ENCODE measurements at places on chromosomes 16 and 17.
A peak's percentile ranks its signal among the peaks of the same experiment; 100 is the strongest.

GRCh38 chr16:88197481-88198456 lies 185.0 kb upstream of the ZNF469 start:
- DNase-seq: no peak

- DNase-seq: no peak
These were observed 13.1 kb upstream of the MRPS23 start for GRCh38 chr17:57862694-57863667.

- DNase-seq: no peak
These were observed 23.0 kb downstream of the SLC35G3 start for GRCh38 chr17:35170968-35171771.

- no peak for DNase-seq
These were observed 82.3 kb downstream of the CMIP start for GRCh38 chr16:81526935-81527334.

- DNase-seq: no peak
These were observed 922.8 kb upstream of the EEF2KMT start for GRCh38 chr16:6020162-6020985.

GRCh38 chr17:79008666-79009387 lies 737 bp downstream of the CANT1 start:
- no peak for DNase-seq

- DNase-seq: peak; percentile 68
These were observed 939 bp upstream of the WDR90 start for GRCh38 chr16:648071-648780.

GRCh38 chr17:7549401-7550055 lies 670 bp downstream of the TNFSF12 start:
- no peak for DNase-seq

DNA sequence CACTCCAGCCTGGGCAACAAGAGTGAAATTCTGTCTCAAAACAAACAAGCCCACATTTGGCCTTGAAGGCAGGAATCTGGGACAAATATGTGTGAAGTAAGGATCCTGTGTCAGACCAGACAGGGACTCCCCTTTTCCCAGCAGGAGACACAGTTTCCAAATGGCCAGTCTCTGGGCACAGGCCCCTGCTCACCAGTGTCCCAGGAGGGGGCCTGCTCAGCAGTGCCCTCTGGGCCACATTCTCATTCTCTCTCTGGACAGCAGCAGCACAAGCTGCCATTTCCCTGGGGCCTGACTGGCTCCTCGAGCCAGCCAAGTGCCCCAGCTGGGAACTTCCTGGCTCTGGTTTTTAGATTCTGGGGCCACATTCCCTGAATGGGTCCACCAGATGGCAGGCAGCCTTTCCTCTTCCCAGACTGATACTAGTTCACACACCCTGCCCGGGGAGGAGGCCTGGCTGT lies 11.7 kb upstream of the MNT start:
- DNase-seq: no peak

- DNase-seq: no peak
These were observed 92.1 kb downstream of the WDR59 start for GRCh38 chr16:74892574-74893461.

DNA sequence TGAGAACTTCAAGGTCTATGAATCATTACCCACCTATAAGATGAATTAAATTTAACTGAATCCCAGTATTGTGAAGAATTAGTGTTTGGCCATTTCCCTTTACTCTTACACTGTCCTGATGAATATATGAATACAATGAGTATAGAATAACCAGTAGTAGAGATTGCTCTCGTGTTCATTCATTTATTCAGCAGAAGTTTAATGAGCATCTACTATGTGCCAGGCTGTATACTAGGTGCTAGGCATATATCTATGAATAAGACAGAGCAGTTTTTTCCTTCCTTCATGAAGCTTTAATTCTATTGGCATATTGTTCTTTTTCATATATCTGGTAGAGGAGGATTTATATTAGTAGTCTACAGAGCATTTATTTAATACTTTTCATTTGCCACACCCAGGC lies 6.0 kb downstream of the GOSR1 start:
- no peak for DNase-seq

GRCh38 chr17:49031965-49032928 lies 35.1 kb downstream of the IGF2BP1 start:
- peak; percentile 82 for DNase-seq

DNA sequence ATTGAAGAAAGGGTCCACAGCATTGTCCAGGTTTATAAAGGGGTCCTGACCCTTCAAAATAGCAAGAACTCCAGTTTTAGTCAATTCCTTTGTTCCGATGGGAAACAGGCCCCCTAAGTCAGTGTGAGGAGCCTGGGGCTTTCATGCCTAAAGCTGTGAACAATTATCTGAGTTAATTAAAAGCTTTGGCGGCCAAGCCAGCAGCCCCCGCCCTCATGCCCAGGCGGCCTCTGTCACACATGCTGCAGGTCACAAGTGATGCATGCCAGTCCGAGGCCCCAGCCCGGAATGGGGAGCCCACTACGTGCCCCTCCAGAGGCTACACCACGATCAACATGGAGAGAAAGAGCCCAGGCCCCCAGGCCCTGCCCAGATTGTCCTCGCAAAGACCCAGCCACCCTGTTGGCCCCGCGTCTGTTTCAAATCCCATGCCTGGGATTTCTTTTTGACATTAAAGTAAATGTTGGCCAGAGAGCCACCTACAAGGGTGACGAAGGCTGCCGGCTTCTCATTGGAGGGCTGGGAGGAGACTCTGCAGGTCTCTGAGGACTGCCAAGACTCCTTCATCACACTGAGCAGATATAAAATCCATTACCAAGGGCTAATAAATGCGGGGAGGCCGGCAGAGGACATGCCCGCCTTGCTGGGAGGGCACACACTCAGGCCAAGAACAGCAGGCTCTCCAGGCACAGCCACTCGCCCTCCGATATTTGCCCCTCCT lies 14.5 kb upstream of the PITPNM3 start:
- no peak for DNase-seq

GRCh38 chr17:41836550-41837196 lies 641 bp upstream of the NT5C3B start:
- DNase-seq: no peak

DNA sequence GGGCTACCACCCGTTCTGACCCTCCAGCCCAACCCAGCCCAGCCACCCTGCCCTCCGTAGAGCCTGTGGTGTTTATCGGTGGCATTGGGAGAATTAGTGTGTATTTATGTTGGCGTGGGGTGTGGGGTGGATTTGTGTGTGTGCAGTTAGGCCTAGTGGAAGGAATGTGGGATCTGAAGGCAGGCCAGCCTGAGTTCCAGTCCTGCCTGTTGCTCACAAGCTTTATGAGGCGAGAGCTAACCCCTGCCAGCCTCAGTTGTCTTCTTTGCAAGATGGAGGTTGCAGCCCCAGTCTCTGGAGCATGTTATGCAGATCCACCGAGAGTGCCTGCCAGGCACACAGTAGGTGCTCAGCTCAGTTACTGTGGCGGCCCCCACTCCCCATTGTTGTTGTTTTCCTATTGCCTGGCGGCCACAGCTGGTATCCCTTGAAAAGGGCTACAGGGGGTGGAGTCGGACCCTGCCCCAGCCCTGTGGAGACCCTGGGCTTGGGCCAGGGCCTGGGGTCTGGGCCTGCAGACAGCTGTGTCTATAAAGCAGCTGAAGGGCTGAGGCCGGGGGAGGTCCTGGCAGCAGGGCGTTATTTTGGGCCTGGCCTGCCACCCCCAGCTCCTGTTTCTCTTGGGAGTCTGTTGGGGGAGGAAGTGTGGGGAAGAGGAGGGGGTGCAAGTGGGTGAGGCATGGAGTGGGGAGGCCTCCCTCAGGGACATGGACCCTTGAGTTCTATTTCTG lies 5.1 kb downstream of the ERBB2 start:
- no peak for DNase-seq

DNA sequence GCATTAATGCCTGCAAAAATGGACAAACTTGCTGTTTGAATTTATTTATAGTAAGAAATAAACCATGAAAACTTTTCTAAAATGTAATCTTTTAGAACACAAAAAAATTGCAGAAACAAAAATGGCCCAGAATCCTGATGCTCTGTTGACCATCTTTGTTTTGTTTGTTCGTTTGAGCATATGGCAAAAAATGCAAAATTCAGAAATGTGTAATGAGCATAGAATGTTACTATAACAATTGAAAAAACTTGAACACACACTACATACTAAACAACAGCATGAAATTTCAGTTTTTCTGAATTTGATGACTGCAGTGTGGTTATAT lies 1.1 kb upstream of the KPNA2 start:
- no peak for DNase-seq

- no peak for DNase-seq
These were observed 137.1 kb downstream of the C16orf95 start for GRCh38 chr16:87180069-87180468.

DNA sequence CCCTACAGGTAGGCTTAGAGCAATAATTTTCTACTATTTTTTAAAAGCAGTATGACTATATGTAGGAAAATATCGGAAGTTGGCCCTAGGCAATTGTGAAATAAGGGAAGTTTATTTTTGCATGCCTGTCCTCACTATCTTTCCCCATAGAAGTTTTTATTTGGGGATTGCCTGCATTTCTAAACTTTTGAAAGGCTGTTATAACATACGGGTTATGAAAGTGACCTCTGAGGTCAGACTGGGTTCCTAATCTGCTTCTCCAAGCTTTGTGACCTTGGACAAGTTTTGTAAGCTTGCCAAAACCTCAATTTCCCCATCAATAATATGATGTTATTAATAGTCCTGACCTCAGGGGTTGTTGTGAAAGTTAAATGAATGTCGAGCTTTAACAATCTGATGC lies 67.1 kb downstream of the ARHGAP44 start:
- DNase-seq: no peak

GRCh38 chr17:57187391-57187790 lies 68.9 kb upstream of the MSI2 start:
- DNase-seq: no peak

DNA sequence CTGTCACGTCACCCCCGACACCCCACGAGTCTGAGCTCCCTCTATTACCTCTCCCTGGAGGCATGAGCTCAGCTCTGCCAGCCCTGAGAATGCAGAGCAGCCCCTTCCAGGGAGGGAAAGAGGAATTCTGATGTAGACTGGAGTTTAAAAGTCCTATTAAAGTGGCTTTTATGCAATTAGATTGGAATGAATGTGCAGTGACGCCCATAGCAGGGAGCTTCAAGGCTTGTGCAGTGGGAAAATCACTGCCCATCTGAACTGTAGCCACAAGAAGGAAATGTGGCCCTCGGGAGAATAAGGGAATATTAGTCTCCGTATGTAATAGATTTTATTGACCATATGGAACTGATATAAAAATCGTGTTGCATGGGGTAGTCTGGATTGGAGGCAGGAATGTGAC lies 66.9 kb downstream of the ZNF423 start:
- DNase-seq: no peak

GRCh38 chr17:2862197-2862596 lies 66.0 kb downstream of the RAP1GAP2 start:
- DNase-seq: no peak

DNA sequence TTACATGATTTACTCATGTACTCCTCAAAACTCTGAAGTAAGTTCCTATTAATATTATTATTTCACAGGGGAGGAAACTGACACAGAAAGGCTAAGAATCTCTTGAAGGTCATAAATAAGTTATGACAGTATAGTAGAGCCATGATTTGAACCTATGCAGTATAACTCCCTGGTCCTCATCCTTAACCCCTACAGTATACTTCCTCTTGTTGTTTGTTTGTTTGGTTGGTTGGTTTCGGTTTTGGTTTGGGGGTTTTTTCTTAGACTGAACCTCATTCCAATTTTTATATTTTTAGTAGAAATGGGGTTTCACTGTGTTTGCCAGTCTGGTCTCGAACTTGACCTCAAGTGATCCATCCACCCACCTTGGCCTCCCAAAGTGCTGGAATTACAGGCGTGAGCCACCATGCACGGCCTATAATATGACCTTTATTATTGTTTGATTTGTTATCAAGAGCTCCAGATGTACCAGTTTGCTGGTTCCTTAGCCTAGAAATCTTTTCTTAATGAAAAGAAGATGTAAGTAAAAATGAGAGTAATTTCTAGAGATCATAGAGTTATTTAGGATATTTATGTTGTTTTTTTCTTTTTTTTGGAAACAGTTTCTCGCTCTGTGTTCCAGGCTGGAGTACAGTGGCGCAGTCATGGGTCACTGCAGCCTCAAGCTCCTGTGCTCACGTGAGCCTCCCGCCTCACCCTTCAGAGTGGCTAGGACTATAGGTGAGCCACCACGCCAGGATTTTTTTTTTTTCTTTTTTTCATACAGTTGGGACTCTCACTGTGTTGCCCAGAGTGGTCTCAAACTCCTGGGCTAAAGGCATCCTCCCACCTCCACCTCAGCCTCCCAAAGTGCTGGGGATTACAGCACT lies 4.8 kb downstream of the PRR11 start:
- no peak for DNase-seq

- DNase-seq: no peak
These were observed 8.0 kb upstream of the ZNF469 start for GRCh38 chr16:88374736-88375135.

GRCh38 chr17:58703137-58703915 lies 10.9 kb downstream of the RAD51C start:
- DNase-seq: no peak

DNA sequence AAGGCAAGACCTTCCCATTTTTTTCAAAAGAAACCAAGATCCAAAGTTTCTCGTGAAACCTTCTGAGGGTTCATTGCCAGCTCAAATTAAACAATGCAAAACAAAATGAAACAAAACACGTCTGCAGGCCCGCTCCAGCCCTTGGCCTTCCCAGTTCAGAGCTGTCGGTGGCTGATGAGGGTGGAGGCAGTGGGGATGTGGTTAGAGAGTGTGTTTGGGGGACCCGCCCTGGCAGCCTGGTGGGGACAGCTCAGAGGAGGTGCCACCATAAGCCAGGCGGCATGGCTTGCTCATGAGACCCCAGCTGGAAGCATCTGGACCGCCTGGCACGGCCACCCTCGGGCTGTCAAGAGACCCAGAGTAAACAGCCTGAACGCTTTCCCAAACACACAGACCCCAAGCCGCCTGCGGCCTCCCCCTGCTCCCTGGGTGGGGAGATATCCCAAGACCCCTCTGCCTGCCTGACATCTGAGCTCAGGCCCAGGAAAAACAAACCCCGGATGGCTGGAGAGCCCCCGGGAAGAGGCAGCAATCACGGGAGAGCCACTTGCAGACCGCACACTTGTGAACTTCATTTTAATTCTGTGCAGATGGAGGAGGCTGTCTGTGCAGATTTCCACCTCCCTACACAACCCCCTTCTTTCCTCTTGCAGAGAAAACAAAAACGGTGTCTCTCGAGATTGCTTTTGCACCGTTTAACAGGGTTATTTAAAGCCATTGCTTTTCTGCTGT lies 35.4 kb upstream of the LITAF start:
- DNase-seq: no peak

DNA sequence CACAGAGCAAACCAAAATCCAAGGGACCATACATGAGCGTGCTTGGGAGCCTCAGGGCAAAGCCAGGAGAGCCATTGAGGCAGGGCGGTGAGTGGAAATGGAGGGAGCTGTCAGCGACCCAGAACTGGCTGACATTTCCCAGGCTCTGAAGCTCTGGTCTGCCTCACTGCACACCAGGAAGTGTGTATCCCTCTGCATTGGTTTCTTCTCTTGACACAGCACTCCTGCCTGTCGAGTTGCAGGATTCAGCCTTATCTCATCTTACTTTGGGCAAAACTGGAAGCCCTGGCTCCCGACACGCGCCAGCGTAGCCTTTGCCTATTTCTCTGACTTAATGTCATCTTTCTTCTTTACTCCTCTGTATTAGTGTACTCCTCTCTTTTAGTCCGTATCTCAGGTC lies 144.7 kb upstream of the HS3ST3A1 start:
- DNase-seq: no peak
